ENCODE measurements at places on chromosomes 12 and 14.
A peak's percentile ranks its signal among the peaks of the same experiment; 100 is the strongest.

DNA sequence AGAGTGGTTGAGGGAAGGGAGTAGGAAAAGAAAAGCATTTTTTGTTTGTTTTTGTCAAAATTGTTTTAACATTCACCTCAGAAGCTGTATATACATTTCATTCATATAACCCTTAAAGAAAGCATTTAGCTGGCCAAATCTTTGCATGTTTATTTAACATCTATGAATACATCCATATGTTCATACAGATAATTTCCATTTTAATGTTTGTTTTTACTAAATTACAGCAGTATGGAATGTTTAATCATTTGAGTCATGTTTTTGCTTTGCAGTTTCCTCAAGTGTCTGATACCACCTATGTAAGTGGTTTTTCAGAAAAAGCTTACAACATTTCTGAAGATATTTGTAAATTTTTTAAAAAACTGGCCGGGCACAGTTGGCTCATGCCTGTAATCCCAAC, 84.3 kb upstream of the ATF1 start:
- no peak for DNase-seq

DNA sequence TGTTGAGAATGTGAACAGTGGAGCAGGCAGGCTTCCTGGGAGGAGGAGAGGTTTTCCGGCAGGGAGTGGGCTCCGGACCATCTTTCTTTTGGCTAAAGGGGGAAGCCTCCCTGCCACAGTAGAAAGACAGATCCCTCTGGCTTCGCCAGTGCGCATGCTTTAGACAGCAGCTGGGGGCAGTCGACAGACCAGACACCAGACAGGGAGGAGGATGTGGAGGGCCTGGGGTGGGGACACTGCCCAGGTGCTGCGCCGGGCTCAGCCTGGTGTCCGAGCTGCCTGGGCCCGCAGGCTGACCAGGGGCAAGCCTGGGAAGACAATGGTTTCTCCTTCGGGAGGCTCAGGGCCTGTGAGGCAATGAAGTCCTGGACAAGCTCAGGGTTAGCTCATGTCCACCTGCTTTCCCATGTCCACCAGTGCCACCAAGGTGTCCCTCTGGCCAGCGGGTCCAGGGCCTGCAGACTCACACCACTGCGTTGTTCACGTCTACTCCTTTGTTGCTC, 67.3 kb downstream of the PRIMA1 start:
- DNase-seq, result peak; percentile 54

GRCh38 chr12:29067430-29067829, 81.6 kb upstream of the FAR2 start:
- no peak for DNase-seq

GRCh38 chr12:32334371-32334777, 65.0 kb upstream of the FGD4 start:
- no peak for DNase-seq

GRCh38 chr12:118237908-118238307, 102.0 kb downstream of the PEBP1 start:
- no peak for DNase-seq

- DNase-seq, result no peak
Measured at GRCh38 chr12:2960390-2960956, 1.3 kb downstream of the TEAD4 start.

- DNase-seq, result no peak
Measured at GRCh38 chr12:49264466-49264872, 413 bp upstream of the TUBA1C start.

- no peak for DNase-seq
Measured at GRCh38 chr12:26318661-26319068, 123.3 kb downstream of the SSPN start.

DNA sequence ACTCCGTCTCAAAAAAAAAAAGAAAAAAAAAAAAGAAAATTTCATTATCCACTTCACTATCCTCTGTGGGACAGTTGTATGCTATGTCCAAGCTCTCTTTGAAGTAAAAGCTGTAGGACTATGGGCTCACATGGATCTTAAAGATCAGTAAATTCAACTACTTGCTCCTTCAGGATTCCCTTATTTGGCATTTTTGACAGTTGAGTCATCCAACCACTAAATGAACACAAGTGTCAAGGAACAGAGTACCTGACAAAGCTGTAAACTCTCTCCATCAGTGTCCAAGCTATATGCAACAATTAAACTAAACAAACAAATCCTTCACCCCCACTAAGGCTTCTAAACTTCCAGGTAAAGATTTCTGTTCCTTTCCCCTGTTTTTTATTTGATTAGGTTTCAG, 177.0 kb downstream of the CEP128 start:
- no peak for DNase-seq

All from coronary artery (tissue), 2 donors.